Activated CD8-positive, alpha-beta memory T cell treated with anti-CD3 and anti-CD28 coated beads, Interleukin-2, amount 10 ng/mL, durations not matched to agents 7 days and 5 days (primary cell): ENCODE measurements at places on chromosomes 7 and 10. TPM values are rescaled to one million over a fixed set of nuclear protein-coding genes. Genes with fewer than 3 reads are reported as not detected.

GRCh38 chr7:148852272-148852671 lies 31.8 kb downstream of the EZH2 start:
- no peaks in the 10 kb centered on the region for H3K27me3 ChIP-seq
- no peak for DNase-seq
- H3K4me1 ChIP-seq, result peaks cover 47% of the 10 kb centered on the region
- no peak overlapping the region for H3K4me3 ChIP-seq
- no peaks in the 10 kb centered on the region for H3K36me3 ChIP-seq
- no peak overlapping the region for H3K27ac ChIP-seq

- peaks cover 8% of the 10 kb centered on the region for H3K36me3 ChIP-seq
- DNase-seq, result no peak
- no peak overlapping the region for H3K27ac ChIP-seq
- H3K4me1 ChIP-seq, result peaks cover 53% of the 10 kb centered on the region
- no peak overlapping the region for H3K4me3 ChIP-seq
Observed at GRCh38 chr10:102286216-102286615, 40.9 kb downstream of the GBF1 start.

- H3K36me3 ChIP-seq, result peaks cover 7% of the 10 kb centered on the region
- H3K27ac ChIP-seq, result no peak overlapping the region
- H3K4me3 ChIP-seq, result no peak overlapping the region
- no peak for DNase-seq
Observed at GRCh38 chr10:60569681-60570080, 180.0 kb upstream of the ANK3 start.

GRCh38 chr10:78936412-78937342 lies 132.1 kb upstream of the ZMIZ1 start:
- no peak overlapping the region for H3K27ac ChIP-seq
- H3K4me3 ChIP-seq, result no peak overlapping the region
- DNase-seq, result no peak
- H3K4me1 ChIP-seq, result no peaks in the 10 kb centered on the region
- H3K27me3 ChIP-seq, result no peaks in the 10 kb centered on the region

DNA sequence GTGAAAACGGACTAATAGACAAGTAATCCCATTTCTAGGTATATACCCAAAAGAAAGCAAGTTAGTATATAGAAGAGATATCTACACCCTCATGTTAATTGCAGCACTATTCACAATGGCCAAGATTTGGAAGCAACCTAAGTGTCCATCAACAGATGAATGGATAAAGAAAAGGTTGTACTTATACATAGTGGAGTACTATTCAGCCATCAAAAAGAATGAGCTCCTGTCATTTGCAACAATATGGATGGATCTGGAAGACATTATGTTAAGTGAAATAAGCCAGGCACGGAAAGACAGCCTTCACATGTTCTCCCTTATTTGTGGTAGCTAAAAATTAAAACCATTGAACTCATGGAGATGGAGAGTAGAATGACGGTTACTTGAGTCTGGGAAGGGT lies 88.2 kb downstream of the TES start:
- no peaks in the 10 kb centered on the region for H3K4me1 ChIP-seq
- peaks cover 27% of the 10 kb centered on the region for H3K27me3 ChIP-seq
- H3K36me3 ChIP-seq, result no peaks in the 10 kb centered on the region

- DNase-seq, result peak; percentile 68
- no peaks in the 10 kb centered on the region for H3K27me3 ChIP-seq
- peaks cover 12% of the 10 kb centered on the region for H3K36me3 ChIP-seq
- H3K27ac ChIP-seq, result no peak overlapping the region
- H3K4me1 ChIP-seq, result peaks cover 45% of the 10 kb centered on the region
Observed at GRCh38 chr10:6204063-6204340, 1.3 kb downstream of the PFKFB3 start.

DNA sequence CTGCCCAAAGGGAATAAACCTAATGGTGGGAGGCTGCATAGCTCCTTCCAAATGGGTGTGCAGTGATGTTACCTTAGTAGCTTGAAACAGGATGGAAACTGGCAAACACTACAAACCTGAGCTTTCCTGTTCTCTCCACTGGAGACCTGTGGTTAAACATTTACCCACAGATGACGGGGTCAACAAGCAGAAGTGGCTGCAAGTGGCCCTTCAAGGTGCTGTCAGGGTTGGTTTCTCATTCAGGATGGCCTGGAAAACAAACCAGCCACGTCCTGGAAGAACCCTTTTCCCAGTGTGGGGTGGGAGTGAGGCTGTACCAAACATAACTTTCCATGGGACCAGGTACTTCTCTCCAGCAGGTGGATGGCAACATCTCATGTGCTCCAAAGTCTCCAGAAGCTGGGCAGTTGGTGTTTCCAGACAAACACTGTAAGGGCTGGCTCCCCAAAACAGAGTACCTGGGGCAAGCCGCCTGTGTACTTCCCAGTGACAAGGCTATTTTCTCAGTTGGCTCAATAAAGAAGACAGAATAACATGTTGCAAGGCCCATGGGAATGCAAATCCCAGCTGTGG lies 67.5 kb downstream of the DNAJB9 start:
- no peak for DNase-seq
- no peak overlapping the region for H3K27ac ChIP-seq
- H3K27me3 ChIP-seq, result peaks cover 11% of the 10 kb centered on the region
- no peaks in the 10 kb centered on the region for H3K4me1 ChIP-seq

- H3K4me3 ChIP-seq, result no peak within 1 kb of the TSS
- no peaks in the 10 kb centered on the region for H3K4me1 ChIP-seq
- H3K36me3 ChIP-seq, result no peaks in the 10 kb centered on the region
- DNase-seq, result no peak
- H3K27me3 ChIP-seq, result peaks cover 3% of the 10 kb centered on the region
Observed at GRCh38 chr10:13234172-13234571, at the start of gene UCMA. Gene UCMA (minus strand): TSS chr10:13234374. CDS start chr10:13234258, 116 bp downstream.

GRCh38 chr7:81491573-81491972 lies 278.3 kb downstream of the HGF start:
- H3K36me3 ChIP-seq, result no peaks in the 10 kb centered on the region
- no peak overlapping the region for H3K27ac ChIP-seq
- no peak overlapping the region for H3K4me3 ChIP-seq
- H3K4me1 ChIP-seq, result no peaks in the 10 kb centered on the region

DNA sequence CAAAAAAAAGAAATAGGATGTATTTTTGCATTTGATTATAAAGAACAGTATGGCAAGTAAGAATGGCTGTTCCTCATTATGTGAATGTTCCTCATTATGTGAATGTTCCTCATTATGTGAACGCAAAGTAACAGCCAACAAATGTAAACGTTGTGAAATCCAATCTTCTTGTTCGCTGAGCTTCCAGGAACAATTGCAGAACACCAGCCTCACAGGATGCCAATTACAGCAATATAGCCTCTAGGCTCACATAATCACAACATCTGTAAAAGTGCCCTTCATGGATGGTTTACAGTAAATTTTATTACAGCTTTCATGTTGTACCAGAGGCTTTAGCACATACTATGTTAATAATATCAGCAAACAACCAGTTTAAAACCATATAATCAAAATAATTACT lies 71.6 kb downstream of the THSD7A start:
- H3K27me3 ChIP-seq, result no peaks in the 10 kb centered on the region
- H3K27ac ChIP-seq, result no peak overlapping the region
- no peaks in the 10 kb centered on the region for H3K36me3 ChIP-seq
- no peaks in the 10 kb centered on the region for H3K4me1 ChIP-seq
- H3K4me3 ChIP-seq, result no peak overlapping the region

DNA sequence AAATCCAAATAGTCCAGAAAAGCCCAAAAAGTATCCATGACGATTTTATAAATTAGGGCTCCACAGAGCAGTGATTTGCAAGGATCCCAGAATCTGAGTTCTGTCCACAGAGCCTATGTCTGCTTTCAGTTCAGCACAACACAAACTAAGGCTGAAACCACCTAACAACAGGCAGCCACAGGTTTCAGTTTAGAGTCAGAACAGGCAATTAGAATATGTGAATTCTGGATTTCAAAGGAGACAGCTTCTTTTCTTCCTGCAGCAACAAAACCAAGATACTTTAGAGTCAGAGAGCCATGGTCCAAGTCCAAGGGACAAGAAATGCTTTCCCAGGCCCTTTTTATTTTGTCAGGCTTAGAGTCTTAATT lies 23.6 kb downstream of the IFIT3 start:
- H3K27ac ChIP-seq, result peak overlapping the region; percentile 2
- peaks cover 9% of the 10 kb centered on the region for H3K36me3 ChIP-seq
- H3K27me3 ChIP-seq, result peaks cover 28% of the 10 kb centered on the region
- peaks cover 27% of the 10 kb centered on the region for H3K4me1 ChIP-seq
- peak; percentile 58 for DNase-seq

DNA sequence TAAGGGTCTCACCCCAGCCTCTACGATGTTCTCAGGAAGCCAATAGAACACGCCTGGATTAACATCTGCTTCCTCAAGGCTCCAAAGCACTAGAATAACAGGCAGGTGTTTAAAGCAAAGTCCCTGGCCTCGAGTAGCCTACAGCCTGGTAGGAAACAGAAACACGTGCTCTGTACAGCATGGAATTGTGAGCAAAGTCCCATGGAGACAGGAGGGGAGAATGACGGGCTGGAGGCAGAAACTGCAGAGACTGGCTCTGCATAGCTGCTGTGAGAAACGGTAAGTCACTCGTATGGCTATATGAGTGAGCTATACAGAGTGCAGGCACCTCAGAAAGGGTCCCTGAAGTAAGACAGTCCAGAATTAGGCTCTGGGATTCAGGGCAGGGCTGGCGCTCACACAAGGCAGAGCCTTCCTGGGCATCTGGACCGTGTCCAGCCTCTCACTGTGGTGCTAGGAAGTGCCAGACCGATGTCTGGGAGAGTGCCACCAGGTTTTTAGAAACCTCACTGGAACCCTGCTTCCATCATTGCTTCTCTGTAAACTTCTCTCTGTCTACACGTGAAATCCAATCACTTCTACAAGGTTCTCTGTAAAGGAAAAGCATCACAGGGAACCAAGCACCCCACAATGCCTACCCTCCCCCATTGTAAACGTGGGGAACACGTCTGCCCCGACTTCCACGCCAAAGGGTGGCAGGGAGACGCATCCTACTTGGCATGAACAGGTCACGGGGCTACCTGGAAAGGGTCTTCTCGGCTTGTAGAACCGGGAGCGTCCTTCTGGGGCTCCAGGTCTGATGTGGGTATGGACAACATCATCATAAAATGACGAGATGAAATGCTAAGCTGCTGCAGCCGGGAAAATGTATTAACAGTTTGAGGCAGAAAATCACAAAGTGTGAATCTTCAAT lies 38.8 kb upstream of the SHH start:
- H3K27ac ChIP-seq, result no peak overlapping the region
- DNase-seq, result peak; percentile 29
- no peaks in the 10 kb centered on the region for H3K36me3 ChIP-seq

DNA sequence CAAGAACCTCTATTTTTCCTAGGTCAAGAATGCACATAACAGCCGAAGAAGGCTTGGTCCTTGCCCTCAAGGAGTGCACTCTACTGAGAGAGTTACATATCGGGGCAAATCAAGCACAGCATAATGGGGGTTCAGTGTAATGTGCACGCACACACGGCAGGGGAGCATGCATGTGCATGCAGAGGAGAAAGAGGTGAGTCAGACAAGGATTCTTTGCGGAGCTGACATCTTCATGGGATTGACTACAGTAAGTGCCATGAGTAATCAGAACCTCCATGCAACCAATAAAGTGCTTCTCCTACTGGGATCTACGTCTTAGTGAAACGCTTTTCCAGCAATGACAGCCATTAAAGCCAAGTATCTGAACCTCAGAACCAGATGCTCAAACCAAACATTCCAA lies 123.6 kb downstream of the RNF216 start:
- H3K4me3 ChIP-seq, result no peak overlapping the region
- peaks cover 8% of the 10 kb centered on the region for H3K36me3 ChIP-seq
- H3K4me1 ChIP-seq, result peaks cover 23% of the 10 kb centered on the region
- no peak overlapping the region for H3K27ac ChIP-seq

- peaks cover 2% of the 10 kb centered on the region for H3K4me1 ChIP-seq
- H3K4me3 ChIP-seq, result no peak overlapping the region
- DNase-seq, result no peak
- no peak overlapping the region for H3K27ac ChIP-seq
- peaks cover 56% of the 10 kb centered on the region for H3K36me3 ChIP-seq
Observed at GRCh38 chr10:131943021-131943814, 38.5 kb downstream of the BNIP3 start.

DNA sequence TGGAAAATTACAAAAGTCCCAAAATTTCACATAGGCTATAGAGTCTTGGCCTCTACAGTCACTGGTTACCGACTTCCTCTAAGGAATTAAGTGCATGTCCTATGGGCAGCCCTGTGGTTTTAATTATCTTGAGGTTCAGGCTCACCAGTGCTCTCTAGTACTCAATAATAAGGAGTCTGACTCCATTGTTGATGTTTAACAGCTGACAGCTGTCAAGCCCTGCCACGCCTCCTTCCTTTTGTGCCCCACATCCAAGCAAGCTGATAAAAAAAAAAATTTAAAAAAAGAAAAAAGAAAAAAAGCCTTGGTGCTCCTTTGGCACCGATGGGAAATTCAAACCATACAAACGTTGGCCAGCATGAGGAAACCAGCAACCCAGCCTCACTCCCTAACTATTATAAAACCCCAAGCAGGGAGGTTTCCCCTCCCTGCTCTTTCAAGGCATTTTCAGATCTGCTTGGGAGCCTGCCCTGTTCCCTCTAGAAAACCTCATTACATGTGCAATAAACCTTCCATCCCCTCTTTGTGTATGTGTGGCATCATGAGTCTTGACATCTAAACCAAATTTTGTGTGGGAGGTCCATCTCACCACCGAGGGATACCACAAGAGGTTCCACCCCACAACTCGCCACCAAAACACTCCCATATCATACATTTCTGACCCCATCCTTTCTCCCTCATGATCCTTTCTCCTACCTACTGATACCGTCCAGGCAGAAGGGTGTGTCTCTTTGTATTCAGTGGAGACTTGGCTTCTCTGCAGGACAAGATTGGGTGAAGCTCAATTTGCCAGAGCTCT lies 70.9 kb upstream of the CCDC71L start:
- H3K27me3 ChIP-seq, result no peaks in the 10 kb centered on the region
- H3K4me1 ChIP-seq, result peaks cover 35% of the 10 kb centered on the region
- peaks cover 2% of the 10 kb centered on the region for H3K36me3 ChIP-seq
- no peak overlapping the region for H3K4me3 ChIP-seq

DNA sequence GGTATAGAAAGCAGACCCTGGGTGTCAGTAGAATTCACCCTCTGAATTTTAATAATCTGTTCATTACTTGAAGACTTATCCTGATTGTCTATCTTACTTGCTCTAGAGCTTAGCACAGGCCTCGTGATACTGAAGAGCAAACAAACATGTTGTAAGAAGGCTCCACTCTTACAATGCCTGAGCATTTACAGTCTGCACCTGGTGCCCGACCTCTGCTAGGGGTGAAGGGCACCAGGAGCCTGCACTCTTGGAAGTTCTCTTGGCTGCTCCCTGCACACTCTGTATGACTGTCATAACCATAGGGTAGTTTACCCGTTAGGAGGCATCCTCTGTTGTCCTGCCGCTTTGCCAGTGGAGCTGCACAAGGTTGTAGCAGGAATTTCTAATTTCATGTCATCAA lies 91.3 kb upstream of the NPY start:
- no peak overlapping the region for H3K4me3 ChIP-seq
- no peaks in the 10 kb centered on the region for H3K36me3 ChIP-seq
- no peak overlapping the region for H3K27ac ChIP-seq
- DNase-seq, result no peak

FAM237B gene
- total RNA-seq, result not detected

GRID2IP gene
- total RNA-seq, result 0.26 TPM

TRIL gene
- 0.05 TPM for total RNA-seq

TMEM178B gene
- 1.9 TPM for total RNA-seq

FGFR2 gene
- 0.09 TPM for total RNA-seq

SPDYE2B gene
- total RNA-seq, result not detected

YKT6 gene
- total RNA-seq, result 68.3 TPM

KCNH2 gene
- 0.07 TPM for total RNA-seq
